ENCODE measurements at places on chromosomes 1 and 21.

DNA sequence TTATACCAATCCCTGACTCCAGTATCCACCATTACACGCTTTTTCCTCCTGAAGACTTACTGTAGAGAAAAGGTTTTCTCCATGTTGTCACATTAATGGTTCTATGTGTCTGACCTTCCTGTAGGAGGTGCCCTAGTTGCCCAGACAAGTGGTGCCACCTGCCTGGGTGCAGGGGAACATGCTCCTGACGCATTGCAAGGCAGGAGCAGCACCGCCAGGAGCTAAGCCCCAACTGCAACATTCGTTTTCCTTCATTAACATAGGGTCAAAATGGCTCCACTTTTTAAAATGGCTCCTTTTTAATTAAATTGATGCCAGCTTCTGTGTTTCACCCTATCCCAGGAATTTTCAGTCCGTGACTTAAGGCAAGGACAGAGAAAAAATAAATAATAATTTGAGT, 220.1 kb upstream of the SAMSN1 start:
- H3K36me3 ChIP-seq, result no peaks in the 10 kb centered on the region
- no peak for DNase-seq
- no peak overlapping the region for H3K27ac ChIP-seq
- no peak overlapping the region for H3K4me3 ChIP-seq

DNA sequence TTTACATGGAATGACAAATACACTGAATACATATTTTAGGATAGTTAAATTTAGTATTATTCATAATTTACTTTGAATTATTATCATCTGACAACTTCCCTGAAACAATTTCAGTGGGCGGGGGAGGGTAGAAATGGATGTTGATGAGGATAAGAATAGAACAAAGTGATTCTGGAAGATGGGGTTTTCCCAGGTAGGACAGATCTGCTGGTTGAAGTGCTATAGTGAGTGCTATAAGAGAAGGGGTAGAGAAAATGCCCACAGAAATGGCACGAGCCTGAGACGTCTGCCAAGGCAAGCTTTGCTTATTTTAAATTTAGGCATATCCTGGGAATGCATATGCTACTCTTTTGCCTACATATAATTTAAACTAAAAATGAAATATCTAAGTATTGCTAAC, 3.2 kb downstream of the CFH start:
- no peak for DNase-seq
- no peak overlapping the region for H3K27ac ChIP-seq
- no peaks in the 10 kb centered on the region for H3K36me3 ChIP-seq
- no peak overlapping the region for H3K4me3 ChIP-seq

GRCh38 chr1:157107702-157108101, 8.1 kb upstream of the ETV3L start:
- H3K4me3 ChIP-seq, result no peak overlapping the region
- H3K36me3 ChIP-seq, result no peaks in the 10 kb centered on the region
- no peaks in the 10 kb centered on the region for H3K27me3 ChIP-seq

- H3K4me1 ChIP-seq, result no peaks in the 10 kb centered on the region
- no peaks in the 10 kb centered on the region for H3K36me3 ChIP-seq
- DNase-seq, result no peak
- no peak overlapping the region for H3K27ac ChIP-seq
Measured at GRCh38 chr1:103953386-103953785, 203.7 kb downstream of the AMY1C start.
